ENCODE measurements at places on chromosomes 16 and 17.

GRCh38 chr16:10390867-10391266 is 5.0 kb downstream of the ATF7IP2 start:
- no peaks in the 10 kb centered on the region for H3K4me1 ChIP-seq
- H3K27ac ChIP-seq: no peak overlapping the region
- H3K36me3 ChIP-seq: no peaks in the 10 kb centered on the region
- H3K27me3 ChIP-seq: no peaks in the 10 kb centered on the region

GRCh38 chr17:15257258-15257788 is 7.8 kb downstream of the PMP22 start:
- no peaks in the 10 kb centered on the region for H3K27me3 ChIP-seq
- H3K4me3 ChIP-seq: no peak overlapping the region
- peaks cover 13% of the 10 kb centered on the region for H3K4me1 ChIP-seq
- no peak overlapping the region for H3K27ac ChIP-seq
- peak; percentile 76 for DNase-seq

DNA sequence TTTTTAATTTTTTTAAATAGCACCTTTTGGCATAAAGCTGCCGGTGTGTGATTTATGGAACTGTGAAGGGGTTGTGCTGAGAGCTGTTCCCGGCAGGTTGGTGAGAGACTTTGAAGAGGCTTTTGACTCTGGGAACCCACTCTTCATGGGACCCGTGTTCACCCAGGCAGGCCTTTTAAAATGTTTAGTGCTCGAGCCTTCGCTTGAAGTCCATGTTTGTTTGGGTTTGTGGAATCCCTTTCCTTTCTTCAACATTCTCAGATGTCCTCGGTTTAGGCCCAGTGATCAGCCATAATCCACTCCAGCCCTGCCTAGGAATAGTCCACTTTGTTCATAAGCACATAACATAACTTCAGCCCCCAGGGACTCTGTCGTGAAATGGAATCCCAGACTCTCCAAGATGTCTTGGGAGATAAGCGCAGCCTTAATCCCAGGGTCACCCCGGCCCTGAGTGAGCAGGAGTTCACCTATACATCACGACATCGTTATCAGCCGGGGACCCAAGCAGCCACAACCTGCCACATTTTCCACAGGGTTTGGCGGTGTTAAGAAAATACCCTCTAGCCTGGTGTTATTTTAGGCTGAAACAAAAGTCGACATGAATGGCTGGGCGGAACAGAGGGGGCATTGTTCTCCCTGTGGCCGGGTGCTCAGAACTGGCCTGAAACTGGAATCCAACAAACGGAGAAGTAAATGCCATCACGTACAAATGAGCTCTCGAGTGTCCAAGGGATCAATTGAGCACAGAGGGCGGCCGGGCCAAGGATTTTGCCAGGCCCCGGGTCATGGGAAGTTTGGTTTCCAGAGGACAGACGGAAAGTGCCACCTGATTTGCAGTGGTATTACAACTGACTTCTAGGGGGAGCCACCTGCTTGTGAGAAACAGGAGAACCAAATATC is 145.7 kb upstream of the IRX3 start:
- peaks cover 17% of the 10 kb centered on the region for H3K27me3 ChIP-seq
- H3K27ac ChIP-seq: no peak overlapping the region
- H3K36me3 ChIP-seq: no peaks in the 10 kb centered on the region
- no peak for DNase-seq

DNA sequence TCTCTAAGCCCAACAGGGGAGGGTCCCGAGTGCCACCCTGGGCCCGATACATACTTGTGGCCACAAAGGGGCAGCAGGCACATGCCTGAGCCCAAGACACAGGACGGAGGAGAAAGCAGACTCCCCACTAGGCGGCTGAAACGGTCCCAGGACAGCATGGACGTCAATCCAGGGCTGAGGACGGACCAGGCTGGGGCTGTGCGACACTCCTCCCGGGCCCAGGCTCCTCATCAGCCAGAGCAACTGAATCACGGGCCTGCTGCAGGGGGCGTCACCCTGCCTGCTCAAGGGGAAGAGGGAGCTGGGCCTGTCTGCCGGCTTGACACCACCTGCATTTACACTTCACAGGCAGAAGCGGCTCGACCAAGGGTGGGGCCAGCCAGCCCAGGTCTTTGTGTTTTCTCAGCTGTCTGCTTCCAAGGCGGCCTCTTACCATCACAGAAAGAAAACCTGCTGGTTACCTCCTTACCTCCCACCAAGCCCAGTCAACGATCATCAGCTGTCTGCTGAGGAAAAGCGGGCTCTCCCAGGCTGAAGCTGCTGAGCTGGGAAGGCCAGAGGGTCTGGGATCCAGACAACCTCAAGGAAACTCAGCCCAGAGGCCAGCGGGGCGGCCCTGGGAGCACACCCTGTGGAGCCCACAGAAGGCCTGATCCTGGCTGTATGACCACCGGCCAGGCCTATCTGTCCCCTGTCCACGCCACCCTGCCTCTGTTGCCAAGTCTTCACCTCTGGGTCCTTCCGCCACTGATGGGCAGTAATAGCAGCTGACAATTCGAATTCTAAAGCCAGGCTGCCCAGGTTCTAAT is 26.4 kb downstream of the KIFC3 start:
- peak; percentile 54 for DNase-seq
- peaks cover 16% of the 10 kb centered on the region for H3K36me3 ChIP-seq
- H3K4me3 ChIP-seq: no peak overlapping the region
- H3K4me1 ChIP-seq: peaks cover 50% of the 10 kb centered on the region

GRCh38 chr17:77890771-77891170 is 67.7 kb upstream of the TNRC6C start:
- H3K27me3 ChIP-seq: peaks cover 59% of the 10 kb centered on the region
- no peak for DNase-seq
- peaks cover 9% of the 10 kb centered on the region for H3K4me1 ChIP-seq
- H3K4me3 ChIP-seq: no peak overlapping the region
- no peak overlapping the region for H3K27ac ChIP-seq
- H3K36me3 ChIP-seq: no peaks in the 10 kb centered on the region

DNA sequence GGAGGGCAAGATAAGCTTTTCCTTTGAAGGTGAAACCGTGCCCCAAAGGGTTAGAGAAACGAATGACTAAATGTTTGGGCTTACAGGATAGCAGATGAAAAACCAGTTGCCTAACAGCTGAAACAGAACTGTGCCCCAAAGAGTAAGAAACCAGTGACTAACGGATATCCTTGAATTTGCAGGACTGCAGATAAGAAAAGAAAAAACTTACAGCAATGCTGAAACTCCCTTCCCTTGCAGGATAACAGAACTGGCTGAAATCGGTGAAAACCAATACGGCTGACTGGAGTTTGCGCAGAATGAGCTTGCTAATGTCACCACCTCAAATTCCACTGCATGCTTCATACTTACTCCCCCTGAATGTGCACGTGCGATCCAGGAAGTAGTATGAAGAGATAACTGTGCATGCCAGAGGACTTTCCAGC is 175.2 kb upstream of the NLRP1 start:
- no peak overlapping the region for H3K4me3 ChIP-seq
- no peak overlapping the region for H3K27ac ChIP-seq
- H3K4me1 ChIP-seq: no peaks in the 10 kb centered on the region
- H3K36me3 ChIP-seq: no peaks in the 10 kb centered on the region

DNA sequence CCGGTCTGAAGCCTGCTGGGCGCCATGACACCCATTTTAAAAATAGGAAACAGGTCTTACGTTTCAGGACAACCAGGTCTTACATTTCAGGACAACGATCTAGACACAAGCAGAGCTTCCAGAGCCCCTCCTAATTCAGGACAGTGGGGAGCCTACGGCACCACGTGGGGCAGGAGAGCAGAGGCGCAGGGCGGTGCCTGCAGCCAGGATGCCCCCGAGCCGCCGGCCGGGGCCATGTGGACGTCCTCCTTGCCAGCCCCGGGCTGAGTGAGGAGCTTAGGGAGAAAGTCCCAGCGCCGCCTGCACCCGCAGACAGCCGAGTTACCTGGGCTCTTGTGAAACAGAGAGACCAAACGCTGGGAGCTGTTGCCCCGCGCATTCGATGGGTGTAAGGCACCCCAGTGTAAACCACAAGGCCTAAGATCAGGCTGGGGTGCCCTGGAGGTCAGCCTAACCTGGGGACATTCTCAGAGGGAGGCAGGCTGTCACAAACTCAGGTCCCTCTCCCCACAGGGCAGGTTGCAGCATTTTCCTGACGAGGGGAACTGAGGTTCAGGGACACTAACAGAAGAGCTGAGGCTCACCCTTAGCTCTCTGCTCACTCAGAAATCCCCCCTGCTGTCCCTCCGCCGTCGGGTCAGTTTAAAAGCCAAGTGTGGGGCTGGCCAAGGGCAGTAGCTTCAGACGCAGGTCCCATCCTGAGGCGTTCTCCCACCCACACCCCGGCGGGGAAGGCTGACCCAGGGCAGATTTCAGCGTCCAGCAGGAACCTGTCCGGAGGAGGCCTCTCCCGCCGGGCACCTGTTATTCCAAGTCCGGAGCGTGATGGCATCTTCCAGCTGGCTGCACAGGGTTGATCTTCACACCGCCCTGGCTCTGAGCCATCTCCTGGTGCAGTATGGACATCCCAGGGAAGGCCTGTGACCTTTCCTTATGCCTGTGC is 1.8 kb upstream of the NOTUM start:
- no peak overlapping the region for H3K27ac ChIP-seq
- DNase-seq: no peak
- H3K4me3 ChIP-seq: no peak overlapping the region
- peaks cover 44% of the 10 kb centered on the region for H3K27me3 ChIP-seq
- H3K36me3 ChIP-seq: no peaks in the 10 kb centered on the region

GRCh38 chr16:4338712-4339299 is 12.3 kb downstream of the PAM16 start:
- no peak overlapping the region for H3K27ac ChIP-seq
- peaks cover 59% of the 10 kb centered on the region for H3K36me3 ChIP-seq
- H3K27me3 ChIP-seq: no peaks in the 10 kb centered on the region
- no peak overlapping the region for H3K4me3 ChIP-seq
- no peak for DNase-seq
- peaks cover 24% of the 10 kb centered on the region for H3K4me1 ChIP-seq

GRCh38 chr17:55743103-55743679 is 7.7 kb upstream of the PCTP start:
- no peak overlapping the region for H3K27ac ChIP-seq
- H3K36me3 ChIP-seq: no peaks in the 10 kb centered on the region
- H3K4me1 ChIP-seq: no peaks in the 10 kb centered on the region
- H3K27me3 ChIP-seq: no peaks in the 10 kb centered on the region
- DNase-seq: no peak

GRCh38 chr17:17855976-17856375 is 19.2 kb upstream of the SREBF1 start:
- H3K36me3 ChIP-seq: peaks cover 8% of the 10 kb centered on the region
- no peak for DNase-seq
- H3K27ac ChIP-seq: no peak overlapping the region
- H3K27me3 ChIP-seq: no peaks in the 10 kb centered on the region

DNA sequence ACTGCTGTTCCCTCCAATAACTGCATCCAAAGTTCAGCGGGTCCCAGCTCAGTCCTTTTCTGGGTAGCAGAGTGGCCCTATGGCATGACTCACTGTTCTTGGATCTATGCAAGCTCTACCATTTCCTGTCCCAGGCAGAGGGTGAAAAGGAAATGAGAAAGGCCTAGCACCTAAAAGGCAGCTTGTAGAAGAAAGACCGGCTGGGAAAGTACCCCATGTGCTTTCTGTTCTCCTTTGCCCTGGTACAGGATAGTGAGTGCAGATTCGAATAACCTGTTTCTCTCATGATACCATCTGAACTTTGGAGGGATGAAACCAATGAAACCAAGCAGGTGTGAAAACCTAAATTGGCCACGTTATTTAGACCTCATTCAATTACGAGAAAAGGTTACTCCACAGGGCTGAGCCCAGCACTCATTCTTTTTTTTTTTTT is 12.7 kb upstream of the HASPIN start:
- H3K4me3 ChIP-seq: no peak overlapping the region
- H3K36me3 ChIP-seq: peaks cover 31% of the 10 kb centered on the region
- peak; percentile 41 for DNase-seq
- no peaks in the 10 kb centered on the region for H3K4me1 ChIP-seq
- no peak overlapping the region for H3K27ac ChIP-seq

GRCh38 chr17:51709694-51710633 is 448.6 kb downstream of the CA10 start:
- H3K27me3 ChIP-seq: peaks cover 4% of the 10 kb centered on the region
- no peak overlapping the region for H3K27ac ChIP-seq
- H3K4me1 ChIP-seq: no peaks in the 10 kb centered on the region
- no peak for DNase-seq
- H3K36me3 ChIP-seq: no peaks in the 10 kb centered on the region

DNA sequence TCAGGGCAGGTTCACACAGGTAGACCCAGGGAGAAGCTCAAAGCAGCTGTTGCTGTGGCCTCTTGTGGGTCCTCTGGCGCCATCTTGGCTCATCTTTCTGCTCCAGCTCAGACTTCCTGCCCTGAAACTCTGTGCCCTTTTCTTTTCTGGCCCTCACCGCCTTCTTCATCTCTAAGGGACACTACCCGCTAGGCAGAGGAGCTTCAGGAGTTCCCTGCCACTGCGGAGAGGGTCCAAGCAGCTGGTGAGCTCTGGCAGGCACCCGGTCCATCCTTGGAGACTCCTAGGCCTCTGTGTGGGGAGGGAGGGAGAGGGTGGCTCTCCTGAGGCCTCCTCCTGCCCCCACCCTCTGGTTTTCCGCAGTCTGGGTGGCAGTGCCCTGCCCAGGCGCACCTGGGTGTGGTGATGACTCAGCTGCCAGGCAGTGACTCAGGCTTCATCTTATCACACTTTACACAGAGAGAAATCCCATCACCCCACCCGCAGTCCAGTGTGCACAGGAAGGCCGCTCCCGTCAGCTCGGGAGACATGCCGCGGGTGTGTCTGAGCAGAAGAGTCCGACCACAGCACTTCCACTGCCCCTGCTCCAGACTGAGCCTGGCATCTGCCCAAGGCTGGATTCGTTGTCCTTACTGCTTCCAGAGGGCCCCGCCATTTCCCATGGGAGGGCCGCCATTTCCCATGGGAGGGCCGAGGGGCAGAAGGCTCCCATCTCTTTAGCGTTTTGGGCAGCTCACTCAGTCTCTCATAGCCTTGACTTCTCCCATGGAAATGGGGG is 7.3 kb downstream of the NT5C start:
- peaks cover 13% of the 10 kb centered on the region for H3K36me3 ChIP-seq
- peak overlapping the region; percentile 18 for H3K27ac ChIP-seq
- H3K27me3 ChIP-seq: no peaks in the 10 kb centered on the region
- H3K4me1 ChIP-seq: peaks cover 13% of the 10 kb centered on the region

- peaks cover 20% of the 10 kb centered on the region for H3K4me1 ChIP-seq
- no peaks in the 10 kb centered on the region for H3K27me3 ChIP-seq
- DNase-seq: peak; percentile 62
Measured at GRCh38 chr17:77140878-77141767, at the start of gene SEC14L1. TSS of gene SEC14L1 (plus strand) at chr17:77140969. CDS start at chr17:77143597, 2,628 bp downstream.

DNA sequence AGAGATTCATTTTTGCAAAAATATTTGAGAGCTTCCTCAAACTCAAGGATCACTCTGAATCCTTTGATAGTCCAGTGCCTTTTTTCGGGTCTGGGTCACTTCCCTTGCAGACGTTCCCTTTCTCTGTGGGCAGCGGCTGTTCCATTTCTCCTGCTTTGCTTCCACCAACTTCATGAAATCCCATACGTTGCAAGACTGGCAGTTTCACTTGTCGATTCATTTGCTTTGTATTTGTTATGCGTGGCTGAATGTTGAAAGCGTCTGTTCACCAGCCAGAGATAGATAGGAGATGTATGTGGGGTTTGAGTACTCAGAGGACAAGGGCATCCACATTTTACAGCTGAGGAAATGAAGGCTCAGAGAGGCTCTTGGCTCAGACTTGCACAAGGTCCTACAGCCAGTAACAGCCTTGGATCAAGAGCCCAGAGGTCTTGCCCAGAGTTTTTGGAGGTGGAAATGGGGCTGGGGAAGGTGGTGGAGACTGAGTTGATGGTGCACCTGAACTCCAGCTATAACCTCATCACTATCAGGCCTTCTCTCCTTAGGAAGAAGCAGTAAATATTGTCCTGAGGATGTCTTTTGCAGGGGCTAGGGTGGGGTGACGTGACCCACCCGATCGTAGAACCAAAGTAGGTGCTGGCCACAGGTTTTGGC is 1.3 kb upstream of the CCDC102A start:
- H3K4me1 ChIP-seq: peaks cover 32% of the 10 kb centered on the region
- no peak overlapping the region for H3K4me3 ChIP-seq
- peaks cover 4% of the 10 kb centered on the region for H3K36me3 ChIP-seq
- H3K27me3 ChIP-seq: peaks cover 13% of the 10 kb centered on the region
- no peak overlapping the region for H3K27ac ChIP-seq

Measured in mesenchymal stem cell (in vitro differentiated cells and primary cell).